ENCODE measurements at places on chromosomes 12 and 14. TPM values are rescaled to one million over a fixed set of nuclear protein-coding genes. Genes with fewer than 3 reads are reported as not detected.

DNA sequence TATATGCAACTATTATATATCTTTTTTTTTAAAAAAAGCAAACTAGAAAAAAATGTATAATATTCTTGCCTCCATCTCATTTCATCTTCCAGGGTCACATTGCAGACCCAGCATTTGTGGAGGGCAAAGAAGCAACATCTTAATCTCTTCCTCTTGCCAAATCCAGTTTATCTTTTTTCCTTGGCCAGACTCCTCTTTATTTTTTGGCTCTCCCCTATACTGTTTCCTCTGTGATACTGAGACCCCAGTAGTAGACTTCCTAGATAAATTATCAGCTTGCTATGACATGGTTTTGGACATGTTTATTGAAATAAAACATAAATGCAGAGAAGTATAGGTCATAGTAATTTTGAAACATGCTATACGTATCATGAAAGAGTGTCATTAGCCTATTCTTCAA lies 303.8 kb upstream of the DDHD1 start:
- no peak for DNase-seq

Gene NINJ2
- polyA plus RNA-seq, result 13.5 TPM

Gene MORN3
- 0.35 TPM for polyA plus RNA-seq

- peak; percentile 33 for DNase-seq
Measured at GRCh38 chr14:90519262-90519920, 122.6 kb downstream of the CALM1 start.

DNA sequence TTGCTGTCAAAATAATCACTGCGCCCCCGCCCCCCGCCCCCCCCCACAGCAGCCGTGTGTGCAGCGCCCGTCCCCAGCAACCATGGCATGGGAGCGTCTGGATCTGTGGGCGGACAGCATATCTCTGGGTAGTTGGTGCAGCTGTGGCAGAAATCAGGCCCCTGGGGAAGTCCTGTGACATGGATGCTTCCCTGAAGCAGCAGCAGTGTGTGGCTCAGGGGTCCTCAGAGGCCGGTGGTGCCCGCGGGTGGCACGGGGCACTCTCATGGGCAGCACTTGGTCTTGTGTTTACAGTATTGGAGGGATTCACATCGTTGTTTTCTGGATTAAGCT lies 19.2 kb downstream of the XRCC3 start:
- DNase-seq, result peak; percentile 47

- DNase-seq, result no peak
Measured at GRCh38 chr12:15155271-15155670, 65.9 kb downstream of the RERG start.

DNA sequence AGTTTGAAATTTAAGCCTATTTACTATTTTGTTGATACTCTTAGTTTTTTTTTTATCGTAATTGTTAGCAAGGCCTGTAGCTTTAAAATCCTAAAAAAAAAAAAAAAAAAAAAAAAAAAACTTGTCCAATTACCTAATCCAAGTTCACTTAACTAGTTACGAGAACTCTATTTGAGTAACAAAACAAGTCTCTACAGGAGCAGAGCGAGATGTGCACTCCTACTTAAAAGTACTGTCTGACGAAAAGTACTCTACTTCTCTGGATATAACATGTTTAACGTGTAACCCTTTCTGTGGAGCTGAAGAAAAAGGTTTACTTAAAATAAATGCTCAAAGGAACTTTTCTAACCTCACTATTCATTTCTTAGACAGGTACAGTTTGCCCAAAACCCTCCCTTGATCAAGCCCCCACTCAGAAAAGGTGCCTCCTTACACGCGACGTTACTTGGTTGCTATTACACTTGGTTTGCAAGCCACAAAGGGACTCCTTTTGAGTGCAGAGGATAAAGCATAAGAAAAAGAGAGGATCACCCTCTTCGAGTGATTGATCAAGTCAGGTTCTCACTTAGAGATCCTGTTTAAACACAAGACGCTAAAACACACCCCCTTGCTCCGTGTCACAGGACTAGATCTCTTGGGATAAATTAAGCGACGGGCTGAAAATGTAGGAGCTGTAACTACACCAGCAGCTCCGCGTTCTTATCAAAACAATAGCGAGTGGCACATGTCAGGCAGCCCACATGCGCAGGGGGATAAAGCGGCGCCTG lies 2.2 kb downstream of the BAZ1A start:
- DNase-seq, result no peak

DNA sequence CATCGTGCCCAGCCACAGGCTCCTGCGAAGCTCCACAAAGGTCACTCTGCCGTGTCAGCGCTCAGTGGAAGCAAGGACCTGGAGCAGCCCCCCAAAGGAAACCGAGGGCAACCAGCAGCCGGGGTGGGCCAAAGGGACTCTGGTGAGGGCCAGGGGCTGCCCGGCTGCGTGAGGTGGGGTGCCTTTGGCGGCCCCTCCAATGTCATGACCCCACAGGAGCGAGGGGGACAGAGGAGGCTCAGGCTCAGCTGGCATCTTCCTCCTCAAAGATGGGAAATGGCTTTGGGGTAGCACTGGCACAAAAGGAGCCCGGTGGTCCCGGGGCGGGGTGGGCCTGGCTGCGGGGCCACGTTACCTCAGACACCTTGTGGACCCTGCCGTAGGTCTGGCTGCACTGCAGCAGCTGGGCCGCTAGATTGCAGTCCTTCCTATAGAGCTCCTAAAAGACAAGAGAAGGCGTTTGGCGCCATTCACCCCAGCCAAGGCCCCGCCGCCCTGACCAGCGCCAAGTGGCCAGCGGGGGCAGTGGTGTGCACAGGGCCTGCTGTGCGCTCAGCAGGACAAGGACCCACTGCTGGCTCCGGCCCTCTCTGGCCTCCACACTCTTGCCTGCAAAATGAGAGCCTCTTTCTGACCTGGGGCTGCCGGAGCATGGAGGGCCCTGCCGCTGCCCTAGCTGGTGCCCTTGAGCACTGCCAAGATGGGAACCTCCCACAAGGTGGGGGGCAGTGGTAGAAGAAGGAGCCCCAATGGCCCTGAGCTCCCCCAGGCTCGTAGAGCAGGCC lies 46.9 kb downstream of the BEGAIN start:
- DNase-seq, result peak; percentile 53

GRCh38 chr12:2902272-2902880 lies 11.7 kb downstream of the TULP3 start:
- no peak for DNase-seq

Gene KDM5A
- polyA plus RNA-seq, result 5.4 TPM

GRCh38 chr12:132118876-132119275 lies 25.2 kb downstream of the DDX51 start:
- DNase-seq, result no peak

DNA sequence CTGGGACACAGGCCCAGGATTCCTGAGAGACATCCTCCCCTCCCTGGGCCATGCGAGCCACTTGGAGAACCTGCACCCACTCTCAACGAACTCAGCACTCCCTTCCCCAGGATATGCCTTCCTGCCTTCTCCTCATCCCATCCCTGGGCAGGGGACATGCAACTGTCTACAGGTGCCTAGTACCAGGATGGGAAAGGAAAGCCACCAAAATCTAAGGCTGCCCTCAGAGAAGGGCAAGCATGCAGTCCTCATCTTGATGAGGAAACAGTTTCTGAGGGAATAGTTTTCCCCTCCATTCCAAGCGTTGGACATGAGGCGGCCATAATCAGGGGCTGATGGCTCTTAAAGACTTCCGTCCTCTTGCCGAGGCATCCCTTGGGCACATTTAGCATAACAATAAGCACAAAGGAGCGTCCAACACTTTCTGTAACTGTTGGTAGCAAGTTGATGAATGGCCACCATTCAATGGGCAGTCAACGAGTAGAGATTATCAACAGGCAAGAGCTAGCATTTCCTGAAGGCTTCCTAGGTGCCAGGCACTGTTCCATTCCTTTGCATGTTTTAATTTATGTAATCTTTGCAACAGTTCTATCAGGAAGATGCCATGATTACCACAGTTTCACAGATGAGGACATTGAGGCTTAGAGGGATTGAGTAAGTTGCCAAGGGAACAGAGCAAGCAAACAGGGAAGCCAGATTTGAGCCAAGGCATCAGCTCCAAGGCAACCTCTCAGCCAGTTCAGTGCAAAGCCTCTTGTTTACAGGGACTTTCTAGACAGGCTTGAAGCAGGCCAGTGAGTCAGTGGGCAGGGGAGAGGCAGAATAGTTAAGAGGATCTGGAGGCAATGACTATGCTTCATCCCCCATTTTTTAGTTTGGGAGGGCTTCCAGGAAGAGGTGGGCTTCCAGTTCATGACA lies 105.1 kb downstream of the SINHCAF start:
- DNase-seq, result no peak

DNA sequence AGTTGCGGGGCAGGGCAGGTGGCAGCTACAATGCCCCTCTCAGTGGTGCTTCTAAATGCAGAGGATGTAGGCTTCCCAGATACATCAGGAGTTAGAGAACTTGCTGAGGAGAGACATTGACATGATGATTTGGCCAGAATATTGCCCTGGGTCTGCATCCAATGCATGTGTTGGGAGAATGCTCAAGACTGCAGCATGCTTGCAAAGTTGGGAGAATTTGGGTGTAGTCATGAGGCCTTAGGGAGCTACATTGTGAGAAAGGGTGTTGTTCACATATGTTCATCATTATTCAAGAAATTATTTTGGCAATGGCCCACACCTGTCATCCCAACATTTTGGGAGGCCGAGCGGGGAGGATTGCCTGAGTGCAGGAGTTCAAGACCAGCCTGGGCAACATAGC lies 149.9 kb downstream of the SAMD4A start:
- DNase-seq, result no peak

Gene TAS2R43
- not detected for polyA plus RNA-seq

GRCh38 chr12:53743266-53744129 lies 8.3 kb downstream of the CISTR start:
- peak; percentile 84 for DNase-seq

- no peak for DNase-seq
Measured at GRCh38 chr12:117936722-117937484, 31.9 kb downstream of the KSR2 start.

DNA sequence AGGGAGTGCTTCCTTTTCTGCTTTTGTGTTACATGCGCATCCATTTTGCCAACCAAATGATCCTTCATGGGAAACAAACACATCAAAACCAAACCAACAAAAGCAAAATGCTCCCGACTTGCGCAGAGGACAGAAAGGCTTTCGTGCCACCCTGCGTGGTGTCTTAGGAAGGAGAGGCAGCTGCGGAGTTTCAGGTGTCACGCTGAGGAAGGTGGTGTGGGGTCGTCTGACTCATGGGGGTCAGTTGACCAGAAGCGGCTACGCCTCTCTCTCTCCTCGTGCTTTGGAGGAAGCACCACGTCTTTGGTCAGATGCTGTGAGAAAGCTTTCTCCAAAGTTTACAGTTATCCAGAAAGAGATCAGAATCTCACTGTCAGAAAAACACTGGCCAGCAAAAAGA lies 7.9 kb downstream of the EMP1 start:
- DNase-seq, result no peak

GRCh38 chr12:6376079-6376869 lies 911 bp upstream of the SCNN1A start:
- DNase-seq, result peak; percentile 78

DNA sequence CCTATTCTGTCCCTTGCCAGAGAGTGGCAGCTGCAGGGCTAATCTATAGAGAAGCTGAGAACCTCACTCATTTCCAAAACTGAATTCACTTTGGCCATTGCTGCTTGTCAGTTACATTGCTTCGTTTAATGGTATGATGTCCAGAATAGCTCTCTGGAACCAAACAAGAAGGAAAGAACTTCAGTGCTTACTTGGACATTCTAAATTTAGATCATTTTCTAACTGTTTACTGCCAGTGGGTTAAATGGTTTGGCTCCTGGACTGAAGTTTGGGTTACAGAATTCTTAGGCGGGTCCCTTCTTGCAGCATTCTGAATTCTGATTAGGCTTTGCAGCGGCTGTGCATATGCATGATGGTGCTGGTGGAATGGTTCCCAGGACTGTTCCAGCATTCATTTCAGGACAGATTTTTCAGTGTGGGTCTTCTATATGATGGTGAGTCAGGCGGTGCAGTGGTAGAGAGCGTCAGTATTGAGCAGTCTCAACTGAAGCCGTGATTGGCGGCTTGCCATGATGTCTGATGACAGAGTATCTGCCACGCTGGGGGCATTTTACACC lies 148.7 kb downstream of the DYRK2 start:
- no peak for DNase-seq

GRCh38 chr14:29668201-29668600 lies 259.4 kb downstream of the PRKD1 start:
- no peak for DNase-seq

DNA sequence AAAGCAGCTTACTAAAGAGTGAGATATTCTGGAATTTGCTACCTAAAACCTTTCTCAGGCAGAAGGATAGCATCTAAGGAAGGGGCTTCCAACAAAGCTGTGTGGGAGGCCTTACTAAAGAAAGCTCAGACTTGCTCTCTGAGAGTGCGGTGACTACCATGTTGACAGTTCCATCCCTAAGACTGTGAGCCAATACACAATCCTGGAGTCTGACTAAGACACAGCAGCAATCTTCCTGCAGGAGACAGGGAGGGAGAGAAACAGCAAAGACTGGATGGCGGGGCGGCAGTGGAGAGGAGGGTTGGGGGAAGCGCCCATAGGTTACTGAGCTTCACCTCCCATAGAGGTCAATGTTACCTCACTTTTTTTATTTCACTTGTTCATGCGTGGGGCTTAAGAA lies 70.9 kb downstream of the KITLG start:
- DNase-seq, result no peak

Gene TTC6
- not detected for polyA plus RNA-seq

DNA sequence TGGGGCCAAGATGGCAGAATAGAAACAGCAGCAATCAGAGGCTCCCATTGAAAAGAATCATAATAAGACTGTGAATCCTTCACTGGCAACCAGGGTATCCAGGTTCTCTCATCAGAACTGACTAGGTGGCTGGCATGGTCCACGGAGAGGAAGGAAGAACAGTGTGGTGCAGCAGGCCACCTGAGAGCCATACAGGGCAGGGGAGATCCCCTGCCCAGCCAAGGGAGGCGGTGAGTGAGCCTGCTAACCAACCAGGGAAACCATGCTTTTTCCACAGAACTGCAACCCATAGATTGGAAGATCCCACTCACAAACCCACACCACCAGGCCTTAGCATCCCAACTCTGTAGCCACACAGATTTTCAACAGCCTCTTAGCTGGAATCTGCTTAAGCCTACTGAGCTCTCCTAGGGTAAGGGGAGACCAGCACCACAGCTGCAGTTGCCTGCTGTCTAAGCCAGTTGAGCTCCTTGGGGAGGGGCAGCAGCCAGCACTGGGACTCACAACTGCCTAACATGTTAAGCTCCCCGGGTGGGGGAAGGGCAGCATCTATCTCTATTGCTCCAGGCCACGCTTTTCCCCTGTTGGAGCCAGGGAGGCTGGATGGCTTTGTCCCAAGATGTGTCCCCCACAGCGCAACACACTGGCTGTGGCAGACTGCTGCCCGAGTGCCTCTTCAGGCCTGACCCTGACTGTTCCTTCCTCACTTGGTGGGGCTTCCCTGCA lies 342.6 kb upstream of the CCDC196 start:
- DNase-seq, result no peak

GRCh38 chr14:102188187-102188586 lies 48.5 kb downstream of the WDR20 start:
- DNase-seq, result no peak

Gene ZCRB1
- 40.1 TPM for polyA plus RNA-seq

Gene SHMT2
- polyA plus RNA-seq, result 47.3 TPM

- no peak for DNase-seq
Measured at GRCh38 chr14:90191585-90191984, 64.8 kb upstream of the PSMC1 start.

- DNase-seq, result no peak
Measured at GRCh38 chr12:88437226-88437625, 143.0 kb downstream of the KITLG start.

Gene SERPINA5
- 11.5 TPM for polyA plus RNA-seq

- DNase-seq, result no peak
Measured at GRCh38 chr14:63843796-63844195, 9.0 kb upstream of the SYNE2 start.

Data from spleen (tissue), 13 donors.